Cortex of kidney (tissue), 1 donor: ENCODE measurements at places on chromosomes 6 and 20.

DNA sequence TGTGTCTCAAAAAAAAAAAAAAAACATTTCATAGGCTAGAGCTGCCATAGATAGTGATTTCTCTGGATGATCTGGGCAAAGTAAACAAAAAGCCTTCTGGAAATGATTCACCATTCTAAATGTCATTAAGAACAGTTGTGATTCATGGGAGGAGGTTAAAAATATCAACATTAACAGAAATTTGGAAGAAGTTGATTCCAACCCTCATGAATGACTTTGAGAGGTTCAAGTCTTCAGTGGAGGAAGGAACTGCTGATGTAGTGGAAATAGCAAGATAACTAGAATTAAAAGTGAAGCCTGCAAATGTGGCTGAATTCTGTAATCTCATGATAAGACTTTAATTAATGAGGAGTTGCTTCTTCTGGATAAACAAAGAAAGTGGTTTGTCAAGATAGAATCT lies 26.8 kb upstream of the MMP24 start:
- DNase-seq, result no peak

- DNase-seq, result no peak
These were observed 16.7 kb upstream of the B3GAT2 start for GRCh38 chr6:70973604-70974003.

DNA sequence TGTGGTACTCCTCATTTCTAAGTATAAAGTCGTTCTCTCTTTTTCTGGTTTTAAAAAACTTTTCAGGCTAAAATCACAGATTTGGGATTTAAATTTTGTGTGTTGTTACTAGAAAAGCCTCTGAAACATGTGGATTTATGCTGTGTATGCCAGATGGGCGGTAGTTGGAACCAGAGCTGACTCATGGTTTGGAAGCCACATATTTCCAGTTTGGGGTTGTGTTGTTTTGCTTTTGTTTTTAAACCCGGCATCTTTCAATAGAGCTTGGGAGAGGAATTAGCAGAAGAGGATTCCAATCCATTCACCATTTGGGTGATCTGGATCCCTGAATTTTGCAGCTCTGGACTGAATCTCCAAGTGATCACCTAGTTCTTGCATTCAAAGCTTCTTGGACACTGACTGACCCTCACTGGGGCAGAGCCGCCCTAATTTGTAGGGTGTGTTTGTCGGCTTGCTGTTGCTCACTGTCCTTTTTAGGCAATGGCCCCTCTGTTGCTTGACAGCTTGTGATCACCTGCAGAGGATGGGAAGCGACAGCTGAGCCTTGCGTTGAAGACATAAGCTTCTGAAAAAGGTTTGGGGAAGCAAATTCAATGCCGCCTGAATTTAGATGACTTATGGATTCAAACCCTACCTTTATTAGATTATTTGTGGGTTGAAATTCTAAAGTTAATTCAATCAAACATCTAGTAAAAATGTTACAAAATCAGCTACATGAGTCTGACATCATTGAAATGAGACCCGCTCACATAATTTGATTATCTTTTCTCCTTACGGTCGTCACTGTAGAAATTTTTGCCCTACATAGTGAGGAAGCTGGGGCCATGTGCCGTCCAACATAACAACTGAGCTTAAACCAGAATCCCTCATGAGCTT lies 79.9 kb upstream of the CD83 start:
- DNase-seq, result no peak

DNA sequence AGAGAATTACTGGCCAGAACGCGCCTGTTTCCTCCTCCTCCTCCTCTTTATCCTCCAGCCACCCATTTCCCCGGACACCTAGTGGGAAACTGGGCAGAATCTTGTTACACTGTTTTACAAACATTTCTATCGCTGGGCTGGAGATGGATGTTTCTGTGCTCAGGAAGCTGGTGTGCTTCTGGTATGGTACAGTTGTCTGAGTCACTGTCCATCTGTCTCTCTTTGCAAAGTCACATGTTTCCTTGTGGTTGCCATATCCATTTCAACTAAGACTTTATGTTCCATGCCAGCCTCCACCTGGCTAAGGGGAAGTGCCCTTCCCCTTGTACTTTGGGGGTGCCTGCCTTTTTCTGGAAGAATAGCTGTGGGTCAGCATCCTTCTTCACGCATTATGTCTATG lies 52.9 kb upstream of the SLC22A16 start:
- no peak for DNase-seq

DNA sequence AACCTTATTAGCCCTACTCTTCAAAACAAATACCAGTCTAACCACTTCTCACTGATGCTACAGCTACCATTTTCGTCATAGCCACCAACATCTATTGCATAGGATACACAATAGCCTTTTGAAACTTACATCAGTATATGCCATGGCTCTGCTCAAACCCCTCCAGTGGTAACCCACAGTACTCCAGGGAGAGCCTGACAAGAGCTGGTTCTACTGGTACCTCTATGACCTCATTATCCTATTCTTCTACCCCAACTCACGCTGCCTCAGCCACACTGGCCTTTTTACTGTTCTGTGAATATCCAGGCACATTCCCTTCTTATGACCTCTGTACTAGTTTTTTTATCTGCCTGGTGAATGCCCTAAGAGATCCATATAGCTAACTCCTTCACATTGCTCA lies 157.6 kb downstream of the ARHGAP18 start:
- DNase-seq, result no peak

- no peak for DNase-seq
These were observed 12.9 kb upstream of the PRND start for GRCh38 chr20:4708856-4709255.

DNA sequence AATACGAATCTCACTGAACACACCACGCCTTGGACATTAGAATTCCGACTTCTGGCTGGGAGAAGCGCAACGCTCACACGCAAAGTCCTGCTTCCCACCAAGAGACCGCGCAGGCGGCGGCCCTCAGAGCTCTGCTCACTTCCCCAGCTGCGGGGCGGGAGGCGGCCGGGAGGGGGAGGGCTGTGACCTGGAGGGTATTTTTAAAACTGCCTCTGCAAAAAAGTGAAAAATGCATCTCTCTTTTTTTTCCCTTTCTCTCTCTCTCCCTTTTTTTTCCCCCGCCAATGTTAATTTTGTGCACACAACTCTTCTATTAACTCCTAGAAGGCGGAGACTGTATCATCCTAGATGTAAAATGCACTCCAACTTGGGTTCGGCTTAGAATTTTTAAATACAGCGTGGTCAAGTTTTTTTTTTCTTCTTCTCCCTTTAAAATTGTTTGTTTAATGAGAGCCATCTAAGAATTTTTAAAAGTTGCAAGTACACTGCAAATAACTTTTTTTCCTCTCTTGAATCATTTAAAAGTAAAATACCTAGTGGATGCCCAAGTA lies 66.4 kb downstream of the STX11 start:
- DNase-seq, result no peak
